ENCODE measurements at places on chromosomes 6 and 20.

GRCh38 chr6:169803816-169804340 lies 52.5 kb downstream of the ERMARD start:
- no peak for DNase-seq

- no peak for DNase-seq
Measured at GRCh38 chr6:158662607-158662953, 12.7 kb downstream of the SYTL3 start.

GRCh38 chr6:12605888-12606345 lies 110.7 kb upstream of the PHACTR1 start:
- DNase-seq, result peak; percentile 18

DNA sequence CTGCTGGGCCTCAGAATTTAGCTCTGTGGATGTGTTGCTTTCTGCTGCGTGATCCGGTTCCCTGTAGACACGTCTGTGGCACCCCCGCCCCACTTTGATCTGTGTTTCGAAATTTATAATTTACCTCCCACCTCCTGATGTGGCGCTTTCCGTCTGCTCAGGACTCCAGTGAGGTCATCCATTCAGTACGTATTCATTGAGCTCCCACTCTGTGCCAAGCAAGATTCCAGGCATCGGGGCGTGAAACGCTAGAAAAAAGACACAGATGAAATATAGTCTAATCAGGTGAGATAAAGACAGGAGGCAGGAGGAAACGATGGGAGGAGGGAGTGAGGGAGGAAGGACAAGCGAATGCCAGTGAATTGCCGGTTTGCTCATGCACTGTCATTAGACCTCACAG lies 431.9 kb upstream of the SULF2 start:
- no peak for DNase-seq
